ENCODE measurements at places on chromosomes 6 and 20. TPM values are rescaled to one million over a fixed set of nuclear protein-coding genes. Genes with fewer than 3 reads are reported as not detected.

The CLDN20 gene
- not detected for total RNA-seq

The PBOV1 gene
- not detected for total RNA-seq

The SNAP91 gene
- total RNA-seq = 3.2 TPM

The ACTR5 gene
- 13.0 TPM for total RNA-seq

The DPPA5 gene
- not detected for total RNA-seq

The SLC17A3 gene
- not detected for total RNA-seq

GRCh38 chr6:166737261-166737660 lies 110.2 kb upstream of the RPS6KA2 start:
- DNase-seq = no peak
- no peaks in the 10 kb centered on the region for H3K4me1 ChIP-seq
- H3K36me3 ChIP-seq = no peaks in the 10 kb centered on the region
- no peak overlapping the region for H3K4me3 ChIP-seq

DNA sequence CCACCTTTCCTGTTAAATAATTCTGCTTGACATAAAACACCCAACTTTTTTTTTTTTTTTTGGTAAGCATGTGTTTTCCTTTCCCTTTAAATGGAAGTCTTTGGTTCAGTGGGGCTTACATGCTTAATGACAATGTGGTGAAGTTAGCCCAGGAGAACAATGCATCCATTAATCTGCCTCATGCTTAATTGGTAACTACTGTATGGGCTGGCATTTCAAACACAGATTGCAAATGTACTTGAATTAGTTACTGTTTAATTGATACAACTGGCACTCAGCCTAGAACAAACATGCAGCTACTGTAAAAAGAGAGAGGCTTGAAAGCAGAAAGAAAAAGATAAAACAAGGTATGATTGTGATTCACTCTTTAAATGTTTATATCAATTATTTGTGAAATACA lies 483.6 kb upstream of the NOX3 start:
- H3K36me3 ChIP-seq = no peaks in the 10 kb centered on the region
- no peak for DNase-seq
- H3K27me3 ChIP-seq = no peaks in the 10 kb centered on the region
- no peak overlapping the region for H3K4me3 ChIP-seq
- no peak overlapping the region for H3K27ac ChIP-seq

DNA sequence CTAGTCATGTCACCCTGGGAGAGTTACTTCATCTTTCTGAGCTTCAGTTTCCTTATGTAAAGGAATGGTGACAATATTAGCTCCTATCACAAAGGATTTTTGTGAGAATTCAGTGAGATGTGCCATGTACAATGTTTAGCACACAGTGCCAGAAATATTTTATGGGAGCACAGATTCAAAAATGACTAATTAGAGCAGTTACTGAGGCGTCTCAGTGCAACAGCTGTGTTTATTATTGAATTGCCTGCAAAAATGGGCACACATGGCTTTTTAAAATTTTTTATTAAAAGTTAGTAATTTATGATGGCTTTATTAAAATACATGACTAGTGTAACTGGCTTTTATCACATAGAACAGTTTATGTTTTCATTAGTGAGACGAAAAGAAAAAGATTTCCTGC lies 134.3 kb upstream of the AHI1 start:
- DNase-seq = no peak
- H3K27me3 ChIP-seq = no peaks in the 10 kb centered on the region
- H3K4me3 ChIP-seq = no peak overlapping the region
- no peaks in the 10 kb centered on the region for H3K36me3 ChIP-seq

Measured in breast epithelium (tissue), 4 donors.